CD4-positive, alpha-beta T cell treated with Interleukin-2 at 100 ng/mL for 4 hours (primary cell): ENCODE measurements at places on chromosomes 1 and 21.

- no peak for DNase-seq
Measured at GRCh38 chr1:178619042-178619927, 105.8 kb upstream of the RALGPS2 start.

- no peak for DNase-seq
Measured at GRCh38 chr1:33155877-33156538, 25.8 kb downstream of the TRIM62 start.

GRCh38 chr1:213296558-213296957 lies 245.5 kb downstream of the RPS6KC1 start:
- no peak for DNase-seq

DNA sequence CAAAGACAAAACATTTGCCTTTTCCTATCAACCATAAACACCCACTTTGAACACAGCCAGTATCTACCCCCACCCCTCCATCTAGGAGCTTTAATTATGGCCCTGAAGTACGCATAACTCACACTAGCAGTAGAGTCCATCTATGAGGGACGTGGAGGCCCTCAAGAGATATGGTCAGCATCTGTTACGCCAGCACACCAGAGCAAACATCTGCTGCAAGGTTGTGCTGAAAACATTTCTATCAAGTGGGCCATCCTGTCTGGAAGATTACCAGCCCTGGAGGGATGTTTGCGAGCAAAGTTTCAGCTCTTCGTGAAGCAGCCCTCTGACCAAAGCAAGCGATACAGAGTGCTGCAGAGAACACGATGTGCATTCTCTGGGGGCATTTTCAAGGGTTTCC lies 74.6 kb downstream of the SLC45A1 start:
- DNase-seq, result no peak
